ENCODE measurements at places on chromosomes 16 and 17. TPM values are rescaled to one million over a fixed set of nuclear protein-coding genes. Genes with fewer than 3 reads are reported as not detected.

The COG7 gene
- 15.7 TPM for total RNA-seq

DNA sequence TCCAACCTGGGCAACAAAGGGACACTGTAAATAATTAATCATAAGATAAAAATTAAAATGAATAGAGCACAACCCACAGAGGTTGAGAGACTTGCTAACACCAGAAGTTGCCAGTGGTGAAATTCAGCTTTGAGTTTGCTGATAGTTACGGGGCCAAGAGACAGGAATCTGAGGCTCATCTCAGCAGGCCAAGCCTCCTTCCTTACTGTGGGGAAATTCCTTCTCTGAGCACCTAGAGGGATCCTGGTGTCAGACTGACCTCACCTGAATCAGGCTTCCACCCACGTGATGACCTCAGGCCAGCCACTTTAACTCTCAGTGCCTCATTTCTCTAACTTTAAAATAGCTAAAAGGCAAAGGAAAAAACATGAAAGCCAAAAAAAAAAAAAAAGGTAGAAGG lies 4.7 kb downstream of the ABAT start:
- no peak for DNase-seq

DNA sequence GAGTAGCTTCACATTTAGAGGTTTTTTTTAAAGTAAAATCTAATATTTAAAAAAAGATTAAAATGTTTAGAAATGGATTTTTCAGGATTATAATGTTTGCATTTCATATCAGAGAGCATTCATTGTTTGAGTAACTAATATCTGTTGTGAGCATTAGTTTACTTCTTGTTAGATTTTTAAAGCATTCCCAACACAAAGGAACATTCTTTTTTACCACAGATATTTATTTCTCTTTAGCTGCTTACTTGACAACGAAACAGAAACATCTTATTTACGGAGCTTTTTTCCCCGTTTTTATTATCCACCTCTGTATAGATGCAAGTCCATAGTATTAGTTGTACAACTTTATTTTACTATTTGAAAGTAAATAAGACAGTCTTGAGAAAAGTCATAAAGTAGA lies 53.0 kb downstream of the NFAT5 start:
- no peak for DNase-seq

- DNase-seq = peak; percentile 65
Measured at GRCh38 chr16:88315543-88316105, 67.1 kb upstream of the ZNF469 start.

- DNase-seq = no peak
Measured at GRCh38 chr16:11494433-11494832, 92.3 kb downstream of the LITAF start.

DNA sequence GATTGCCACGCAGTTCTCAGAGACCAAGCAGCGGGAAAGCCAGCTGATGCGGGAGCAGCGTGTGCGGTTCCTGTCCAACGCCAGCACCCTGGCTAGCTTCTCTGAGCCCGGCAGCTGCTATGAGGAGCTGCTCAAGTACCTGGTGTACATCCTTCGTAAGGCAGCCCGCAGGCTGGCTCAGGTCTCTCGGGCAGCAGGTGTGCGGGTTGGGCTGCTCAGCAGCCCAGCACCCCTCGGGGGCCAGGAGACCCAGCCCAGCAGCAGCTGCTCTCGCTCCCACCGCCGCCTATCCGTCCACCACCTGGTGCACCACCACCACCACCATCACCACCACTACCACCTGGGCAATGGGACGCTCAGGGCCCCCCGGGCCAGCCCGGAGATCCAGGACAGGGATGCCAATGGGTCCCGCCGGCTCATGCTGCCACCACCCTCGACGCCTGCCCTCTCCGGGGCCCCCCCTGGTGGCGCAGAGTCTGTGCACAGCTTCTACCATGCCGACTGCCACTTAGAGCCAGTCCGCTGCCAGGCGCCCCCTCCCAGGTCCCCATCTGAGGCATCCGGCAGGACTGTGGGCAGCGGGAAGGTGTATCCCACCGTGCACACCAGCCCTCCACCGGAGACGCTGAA lies 15.2 kb downstream of the CACNA1G start:
- DNase-seq = no peak

DNA sequence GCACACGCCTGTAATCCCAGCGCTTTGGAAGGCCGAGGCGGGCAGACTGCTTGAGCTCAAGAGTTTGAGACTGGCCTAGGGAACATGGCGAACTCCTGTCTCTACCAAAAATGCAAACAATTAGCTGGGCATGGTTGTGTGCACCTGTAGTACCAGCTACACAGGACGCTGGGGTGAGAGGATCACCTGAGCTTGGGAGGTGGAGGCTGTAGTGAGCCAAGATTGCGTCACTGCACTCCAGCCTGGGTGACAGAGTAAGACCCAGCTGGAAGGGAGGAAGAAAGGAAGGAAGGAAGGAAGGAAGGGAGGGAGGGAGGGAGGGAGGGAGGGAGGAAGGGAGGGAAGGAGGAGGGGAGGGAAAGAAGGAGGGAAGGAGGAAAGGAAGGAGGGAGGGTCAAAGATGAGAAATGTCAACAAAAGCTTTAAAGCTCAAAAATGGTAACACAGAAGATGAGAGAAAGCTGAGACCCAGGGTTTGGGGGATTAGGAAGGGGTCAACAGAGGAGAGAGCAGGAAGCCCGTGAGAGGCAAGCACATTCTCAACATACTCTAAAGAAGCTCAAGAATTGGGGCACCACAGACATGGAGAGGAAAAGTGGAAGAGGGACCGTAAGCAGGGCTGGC lies 5.0 kb upstream of the KRT19 start:
- no peak for DNase-seq

GRCh38 chr16:31501226-31501965 lies 6.8 kb downstream of the RUSF1 start:
- DNase-seq = no peak

GRCh38 chr17:3980381-3981014 lies 16.3 kb upstream of the ATP2A3 start:
- DNase-seq = no peak

- no peak for DNase-seq
Measured at GRCh38 chr17:74437702-74438101, 5.8 kb downstream of the GPRC5C start.

GRCh38 chr17:37312137-37312923 lies 63.5 kb upstream of the C17orf78 start:
- no peak for DNase-seq

The MAFG gene
- 14.3 TPM for total RNA-seq

DNA sequence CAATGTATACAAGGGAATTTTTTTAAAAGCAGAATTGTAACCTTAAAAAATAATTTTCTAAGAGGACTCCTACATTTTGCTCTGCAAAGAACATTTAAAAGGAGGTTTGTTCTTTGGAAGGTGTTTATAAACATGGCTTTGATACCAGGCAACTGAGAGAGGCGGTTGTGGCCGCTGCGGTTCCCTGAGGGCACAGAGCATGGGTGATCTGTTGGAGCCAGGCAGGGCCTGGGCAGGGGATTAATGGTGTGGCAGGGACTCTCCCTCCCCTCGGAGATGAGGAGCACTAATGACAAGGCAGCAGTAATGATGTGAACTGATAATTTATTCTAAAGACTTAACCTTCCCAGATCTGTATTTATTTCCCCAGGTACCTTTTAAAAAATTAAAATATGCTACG lies 65.4 kb downstream of the WWP2 start:
- DNase-seq = no peak

The MYH13 gene
- not detected for total RNA-seq

The SLC12A3 gene
- total RNA-seq = not detected

- no peak for DNase-seq
Measured at GRCh38 chr16:15690296-15690695, 40.3 kb downstream of the NDE1 start.

DNA sequence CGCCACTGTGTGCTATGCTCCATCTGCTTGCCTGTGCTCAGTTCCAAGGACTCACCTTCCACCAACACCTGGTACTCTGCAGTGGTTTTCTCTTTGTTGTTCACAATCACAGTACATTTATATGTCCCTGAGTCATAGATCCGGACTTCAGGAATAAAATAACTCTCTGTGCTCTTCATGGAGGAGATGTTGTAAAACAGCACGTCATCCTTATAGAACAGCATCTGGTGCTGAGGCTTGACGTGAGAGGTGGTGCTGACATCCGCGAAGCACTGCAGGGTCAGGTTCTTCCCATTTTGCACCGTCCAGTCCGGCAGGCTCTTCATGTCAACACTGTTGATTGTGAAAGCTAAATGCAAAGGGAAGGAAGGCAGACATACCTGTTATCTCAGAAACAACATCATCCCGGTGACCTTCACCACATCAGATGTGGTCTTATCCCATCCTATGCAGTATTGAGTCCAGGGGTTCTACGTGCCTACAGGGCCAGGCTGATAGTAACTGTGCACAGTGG lies 12.8 kb downstream of the PECAM1 start:
- no peak for DNase-seq

DNA sequence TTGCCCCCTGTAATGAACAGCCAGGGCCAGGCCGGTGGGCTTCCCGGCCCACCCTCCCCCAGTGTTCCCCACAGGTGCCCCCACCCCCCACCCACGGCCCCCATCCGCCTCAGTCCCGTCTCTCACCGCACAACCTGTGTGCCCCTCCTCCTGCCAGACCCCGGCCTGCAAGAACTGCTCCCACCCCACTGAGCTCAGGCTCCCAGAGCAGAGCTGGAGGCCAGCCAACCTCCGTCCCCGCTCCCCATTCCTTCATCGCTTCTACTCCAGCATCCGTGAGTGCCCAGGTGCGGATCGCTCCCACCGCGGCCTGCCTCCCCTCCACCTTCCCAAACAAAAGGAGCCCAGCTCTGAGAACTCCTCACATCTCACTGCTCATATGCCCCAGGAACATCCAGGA lies 4.2 kb downstream of the MVD start:
- no peak for DNase-seq

The ITPRIPL2 gene
- 16.3 TPM for total RNA-seq

GRCh38 chr16:49468611-49469310 lies 95.2 kb downstream of the C16orf78 start:
- DNase-seq = peak; percentile 9

The ST6GALNAC2 gene
- total RNA-seq = 6.6 TPM

- peak; percentile 60 for DNase-seq
Measured at GRCh38 chr17:17191346-17191792, 14.8 kb downstream of the PLD6 start.

The PMP22 gene
- total RNA-seq = 186 TPM

DNA sequence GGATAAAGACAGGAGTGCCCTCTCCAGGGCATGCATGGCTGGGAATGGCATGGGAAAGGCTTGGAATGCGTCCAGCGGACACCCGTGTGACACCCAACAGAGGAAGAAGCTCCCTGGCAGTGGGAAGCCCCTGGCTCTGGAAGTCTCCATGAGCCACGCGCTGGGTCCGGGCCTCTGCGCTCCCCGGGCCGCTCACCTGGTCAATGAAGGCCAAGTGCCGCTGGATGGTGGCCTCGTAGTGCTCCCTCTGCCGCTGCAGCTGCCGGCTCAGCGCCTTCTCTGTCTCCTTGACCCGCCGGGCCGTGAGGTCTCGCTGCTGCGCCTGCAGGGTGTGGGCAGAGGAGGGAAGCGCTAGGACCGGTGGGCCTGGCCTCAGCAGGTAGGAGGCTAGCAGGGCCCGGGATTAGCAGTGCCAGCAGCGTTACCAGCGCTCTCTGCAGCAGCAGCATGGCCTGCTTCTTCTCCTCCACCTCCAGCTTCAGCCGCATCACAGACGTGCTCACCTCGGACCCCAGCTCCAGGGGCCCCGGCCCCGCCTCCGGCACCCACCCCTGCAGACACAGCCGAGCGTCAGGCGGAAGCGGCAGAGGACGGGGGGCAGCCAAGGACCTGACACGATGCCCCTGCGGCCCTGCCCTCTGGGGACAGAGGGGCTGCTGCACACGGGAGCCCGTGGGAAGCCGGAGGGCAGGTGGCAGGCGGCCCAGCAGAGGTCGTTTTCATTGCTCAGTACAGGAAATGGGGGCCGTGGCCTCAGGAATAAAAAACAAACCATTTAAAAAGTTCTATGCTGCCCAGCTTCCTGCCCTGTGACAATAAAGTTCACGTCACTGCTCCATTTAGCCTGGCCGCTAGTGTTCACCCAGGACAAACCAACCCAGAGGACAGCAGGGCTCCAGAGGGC lies 26.0 kb downstream of the CEP131 start:
- peak; percentile 40 for DNase-seq

GRCh38 chr17:76545918-76546555 lies 6.2 kb downstream of the PRCD start:
- DNase-seq = no peak

DNA sequence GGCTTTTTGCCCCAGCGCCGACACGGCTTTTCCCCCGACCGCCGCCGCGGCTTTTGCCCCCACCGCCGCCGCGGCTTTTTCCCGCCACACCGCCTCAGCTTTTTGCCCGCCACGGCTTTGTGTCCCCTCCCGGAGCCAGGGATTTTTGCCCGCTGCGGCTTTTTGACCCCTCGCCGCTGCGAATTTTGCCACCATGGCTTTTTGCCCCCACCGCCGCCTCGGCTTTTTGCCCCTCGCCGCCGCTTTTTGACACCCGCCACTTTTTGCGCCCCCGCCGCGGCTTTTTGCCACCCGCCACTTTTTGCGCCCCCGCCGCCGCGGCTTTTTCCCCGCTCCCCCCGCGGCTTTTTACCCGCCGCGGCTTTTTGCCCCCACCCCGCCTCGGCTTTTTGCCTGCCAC lies 1342.5 kb downstream of the TP53TG3F start:
- no peak for DNase-seq

DNA sequence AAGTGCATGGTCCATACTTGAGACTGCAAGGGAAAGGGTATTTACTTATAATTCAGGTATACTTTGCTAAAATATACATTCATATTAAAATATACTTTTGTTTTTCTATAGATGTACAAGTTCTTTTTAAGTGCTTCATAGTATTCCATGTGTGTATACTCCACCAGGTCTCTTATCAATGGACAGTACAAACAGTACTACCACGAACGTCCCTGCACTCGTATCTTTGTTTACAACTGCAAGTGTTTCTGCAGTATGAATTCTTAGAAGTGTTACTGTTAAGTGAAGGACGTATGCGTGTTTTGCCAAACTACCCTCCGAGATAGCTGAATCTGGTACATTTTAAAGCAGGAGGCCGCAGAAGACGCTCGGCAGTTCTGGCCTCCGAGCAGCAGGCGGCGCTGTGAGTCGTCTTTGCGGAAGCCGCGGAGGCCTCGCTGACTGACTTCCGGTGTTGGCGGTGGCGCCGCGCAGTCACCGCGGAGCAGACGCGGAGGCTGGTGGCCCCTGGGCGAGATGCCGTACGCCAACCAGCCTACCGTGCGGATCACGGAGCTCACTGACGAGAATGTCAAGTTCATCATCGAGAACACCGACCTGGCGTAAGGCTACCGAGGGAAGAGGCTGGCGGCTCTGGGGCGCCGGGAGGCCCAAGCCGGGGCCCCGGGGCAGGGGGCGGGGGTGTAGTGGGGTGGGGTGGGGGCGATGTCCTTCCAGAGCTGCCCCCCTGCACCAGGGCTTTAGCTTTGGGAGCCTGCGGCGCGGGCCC lies at the start of gene POLR2C:
POLR2C (plus strand) TSS at position 471 of the 769 bp plus-strand sequence; CDS start at position 517, 46 bp downstream.
- DNase-seq = peak; percentile 95

GRCh38 chr16:79573884-79574283 lies 26.7 kb downstream of the MAF start:
- DNase-seq = no peak

DNA sequence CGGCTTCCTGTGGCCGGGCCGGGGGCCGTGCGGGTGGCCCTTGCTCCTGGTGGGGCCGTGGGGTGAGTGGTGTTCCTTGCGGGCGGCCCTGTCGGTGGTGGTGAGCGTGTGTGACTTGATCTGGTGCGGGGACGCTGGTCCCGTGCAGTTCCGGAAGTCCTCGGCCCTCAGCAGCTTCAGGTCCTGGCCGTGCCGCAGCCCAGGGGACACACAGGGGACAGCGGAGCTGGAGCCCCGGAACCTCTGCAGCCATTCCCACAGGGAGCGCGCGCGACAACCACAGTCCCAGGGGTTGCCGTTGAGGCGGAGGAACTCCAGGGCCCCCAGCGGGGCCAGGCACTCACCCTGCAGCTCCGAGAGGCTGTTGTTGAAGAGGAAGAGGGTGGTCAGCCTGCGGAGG lies 88.4 kb downstream of the RTN4RL1 start:
- no peak for DNase-seq

The KRTAP4-5 gene
- total RNA-seq = not detected

The TSPOAP1 gene
- 21.4 TPM for total RNA-seq

All from heart left ventricle (tissue), 16 donors.